ENCODE measurements at places on chromosomes 1 and 21.
A peak's percentile ranks its signal among the peaks of the same experiment; 100 is the strongest.

DNA sequence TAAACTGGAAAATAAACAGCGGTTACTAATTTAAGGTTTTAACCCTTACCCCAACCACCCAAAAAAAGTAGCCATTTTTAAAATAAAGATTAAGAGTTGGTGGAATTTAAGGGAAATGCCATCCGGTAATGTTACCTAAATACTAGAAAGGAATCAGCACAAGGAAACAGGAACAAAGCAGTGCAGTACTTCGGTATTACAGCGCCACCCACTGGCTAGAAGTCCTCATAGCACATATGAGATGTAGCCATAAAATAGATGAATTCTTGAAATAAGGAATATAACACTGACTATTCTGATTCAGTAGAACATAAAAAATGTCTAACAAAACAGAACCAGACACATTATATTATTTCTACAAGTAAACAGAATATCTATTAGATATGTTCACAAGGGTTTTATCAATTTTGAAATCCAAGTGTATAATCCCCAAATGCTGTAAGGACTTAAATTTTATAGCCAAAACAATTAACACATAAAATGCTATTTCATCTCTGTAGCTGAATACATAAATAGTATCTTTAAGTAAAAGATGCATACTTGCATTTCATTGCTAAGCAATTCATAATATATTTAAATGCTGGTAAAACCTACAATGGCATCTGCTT, 58.8 kb downstream of the FRRS1 start:
- peak; percentile 70 for DNase-seq

DNA sequence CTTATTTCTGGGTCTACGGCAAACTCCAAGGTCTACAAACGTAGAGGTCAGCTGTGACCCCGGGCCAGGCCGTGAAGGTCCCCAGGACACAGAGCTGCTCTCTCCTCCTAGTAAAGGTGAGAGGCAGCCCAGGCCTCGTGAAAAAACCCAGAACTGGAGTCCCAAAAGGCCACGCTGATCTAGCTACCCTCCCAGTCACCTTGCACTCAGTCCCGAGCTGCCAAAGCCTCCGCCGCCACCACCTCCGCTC, 125 bp downstream of the ATP5PF start:
- no peak for DNase-seq

- no peak for DNase-seq
These were observed 12.7 kb downstream of the TRPM2 start for GRCh38 chr21:44365967-44366585.

GRCh38 chr21:35724156-35724555, 336.2 kb downstream of the SETD4 start:
- no peak for DNase-seq

DNA sequence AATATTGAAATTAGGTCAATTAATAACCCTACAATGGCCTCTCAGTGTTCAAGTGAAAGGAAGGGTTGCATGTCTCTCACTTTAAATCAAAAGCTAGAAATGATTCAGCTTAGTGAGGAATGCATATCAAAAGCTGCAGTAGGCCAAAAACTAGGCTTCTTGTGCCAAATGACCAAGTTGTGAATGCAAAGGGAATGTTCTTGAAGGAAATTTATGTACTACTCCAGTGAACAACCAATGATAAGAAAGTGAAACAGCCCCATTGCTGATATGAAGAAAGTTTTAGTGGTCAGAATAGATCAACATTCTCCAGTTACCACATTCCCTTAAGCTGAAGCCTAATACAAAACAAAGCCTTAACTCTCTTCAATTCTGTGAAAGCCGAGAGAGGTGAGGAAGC, 10.0 kb downstream of the MAEL start:
- DNase-seq: no peak

DNA sequence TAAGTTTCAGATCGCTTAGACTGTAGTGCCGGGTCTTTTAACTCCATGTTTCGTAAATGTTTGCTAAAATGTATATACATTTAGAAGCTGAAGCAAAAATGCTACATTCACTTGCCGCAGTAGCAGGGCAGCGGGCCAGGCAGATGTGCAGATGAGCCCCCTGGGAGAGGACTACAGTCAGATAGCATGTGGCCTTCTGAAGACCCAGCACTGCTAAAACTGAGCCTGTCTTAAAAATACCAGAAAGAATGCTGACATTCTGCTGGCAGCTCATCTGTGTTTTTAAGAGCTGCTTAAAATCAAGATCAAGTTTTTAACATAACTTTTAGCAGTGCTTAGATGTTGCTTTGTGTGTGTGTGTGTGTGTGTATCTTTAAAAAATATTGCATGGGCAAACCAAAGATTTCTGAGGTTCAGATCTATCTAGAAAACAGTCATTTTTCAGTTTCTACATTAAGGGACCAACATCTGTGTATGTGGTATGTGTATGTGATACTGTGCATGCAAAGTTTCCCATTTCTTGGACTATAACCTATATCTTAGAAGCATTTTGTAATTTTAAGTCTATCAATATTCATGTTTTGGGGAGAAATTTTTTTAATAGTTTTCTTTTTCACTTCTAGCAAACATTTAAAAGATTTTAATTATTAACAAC, 31.7 kb downstream of the CHRM3 start:
- DNase-seq: no peak

DNA sequence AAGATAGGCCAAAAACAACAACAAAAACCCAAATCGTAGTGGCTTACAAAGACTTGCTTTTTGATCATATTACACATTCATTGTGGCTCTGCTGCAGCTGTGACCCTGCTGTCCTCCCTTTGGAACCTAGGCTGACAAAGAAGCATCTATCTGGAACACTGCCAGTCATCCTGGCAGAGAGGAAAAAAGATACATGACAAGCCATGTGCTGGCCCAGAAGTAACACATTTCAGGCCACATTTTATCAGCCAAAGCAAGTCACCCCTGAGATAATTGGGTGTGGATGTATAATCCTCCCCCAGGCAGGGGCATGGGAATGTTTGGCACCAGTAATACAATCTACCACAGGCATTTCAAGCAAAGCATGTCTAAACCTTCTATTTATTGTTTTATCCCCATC, 37.2 kb upstream of the AGO1 start:
- no peak for DNase-seq

DNA sequence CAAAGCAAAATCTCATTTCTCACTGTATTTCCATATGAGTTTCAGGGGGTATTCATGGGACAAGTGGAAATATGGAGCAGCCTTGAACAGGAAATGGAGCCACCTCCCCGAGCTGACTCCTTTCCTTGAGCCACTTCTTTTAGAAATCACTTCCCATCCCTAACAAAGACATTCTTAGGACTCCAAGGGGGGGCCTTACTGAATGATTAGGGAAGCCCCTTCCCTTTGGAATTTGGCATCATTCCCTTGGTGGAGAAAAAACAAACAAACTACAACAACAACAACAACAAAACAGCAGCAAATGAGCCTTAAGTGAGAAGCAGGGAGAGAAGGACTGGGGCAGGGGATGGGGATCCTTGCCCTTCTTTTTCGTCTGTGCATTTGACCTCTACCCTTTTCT, 278.3 kb downstream of the ZNF648 start:
- no peak for DNase-seq

GRCh38 chr21:24147674-24148073, 1459.6 kb downstream of the MRPL39 start:
- no peak for DNase-seq

- DNase-seq: no peak
These were observed 57.6 kb downstream of the ABCA4 start for GRCh38 chr1:94063379-94063778.

DNA sequence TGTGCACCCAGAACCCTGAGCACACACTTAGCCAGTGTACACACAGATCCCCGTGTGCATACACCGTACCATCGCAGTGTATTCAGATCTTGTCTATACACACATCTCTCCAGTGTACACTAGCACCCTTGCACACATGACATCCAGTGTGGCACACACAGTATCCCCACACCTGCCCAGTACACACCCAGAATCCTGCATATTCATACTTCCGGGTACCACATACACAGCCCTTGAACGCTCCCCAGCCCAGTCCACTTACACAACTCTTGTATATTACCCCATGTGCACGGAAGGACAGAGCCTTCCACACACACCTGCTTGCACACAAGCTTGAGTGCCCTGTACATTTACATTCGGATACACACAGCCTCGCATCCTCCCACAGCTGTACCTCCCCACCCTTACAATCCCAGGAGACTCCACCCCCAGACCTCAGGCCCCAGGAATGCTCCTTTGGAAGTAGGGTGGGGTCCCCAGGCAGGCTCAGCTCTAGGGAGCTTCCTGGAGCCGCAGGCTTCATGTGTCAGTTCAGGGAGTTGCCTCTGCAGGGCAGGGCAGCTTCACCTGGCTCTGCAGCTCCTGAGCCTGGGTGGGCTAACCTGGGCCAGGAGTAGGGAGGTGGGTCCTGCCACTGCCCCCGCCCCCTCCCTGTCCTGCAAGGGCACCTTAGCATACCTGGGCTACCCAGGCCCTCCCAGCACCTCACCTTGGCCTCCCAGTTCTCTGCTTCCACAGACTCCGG, 46.2 kb downstream of the AHDC1 start:
- DNase-seq: no peak

GRCh38 chr1:183149273-183149672, 36.8 kb upstream of the LAMC2 start:
- no peak for DNase-seq

DNA sequence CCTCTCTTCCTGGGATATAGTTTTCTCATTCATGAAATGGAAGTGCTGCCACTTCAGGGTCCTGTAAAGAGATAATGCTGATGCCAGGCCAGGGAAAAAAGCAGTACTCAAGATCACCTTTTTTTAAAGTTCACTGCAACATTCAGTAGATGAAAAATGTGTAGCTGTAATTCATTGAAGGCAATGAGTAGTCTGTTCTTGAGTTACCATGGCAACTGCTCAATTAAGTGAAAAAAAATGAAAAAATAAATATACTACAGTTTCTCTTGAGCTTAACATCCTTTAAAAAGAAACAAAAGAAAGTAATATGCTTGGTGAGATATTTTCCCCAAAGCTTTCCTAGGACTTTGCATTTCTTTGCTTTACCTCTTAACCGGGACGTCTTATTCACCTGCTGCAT, 183.3 kb downstream of the AK5 start:
- DNase-seq: no peak

DNA sequence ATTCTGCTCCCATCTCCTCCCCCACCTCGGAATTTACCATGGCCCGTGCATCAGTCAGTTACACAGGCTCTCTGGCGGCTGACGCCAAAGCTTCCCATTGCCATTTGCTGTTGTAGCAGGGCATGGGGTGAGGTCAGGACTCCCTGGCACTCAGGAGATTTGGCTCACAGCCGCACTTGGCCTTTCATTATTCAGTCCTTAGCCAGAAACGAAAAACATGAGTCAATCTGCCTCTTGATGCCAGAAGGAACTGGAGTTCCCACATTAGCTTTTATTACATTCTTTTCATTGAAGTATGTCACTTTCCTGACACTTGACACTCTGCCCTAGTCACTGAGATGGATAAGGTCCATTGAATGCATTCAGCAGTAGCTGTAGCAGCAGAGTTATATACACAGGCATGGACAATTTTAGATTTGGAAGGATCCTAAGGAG, 260.6 kb downstream of the CACNA1E start:
- DNase-seq: no peak

- DNase-seq: no peak
These were observed 115.4 kb downstream of the SMYD2 start for GRCh38 chr1:214396330-214396729.

DNA sequence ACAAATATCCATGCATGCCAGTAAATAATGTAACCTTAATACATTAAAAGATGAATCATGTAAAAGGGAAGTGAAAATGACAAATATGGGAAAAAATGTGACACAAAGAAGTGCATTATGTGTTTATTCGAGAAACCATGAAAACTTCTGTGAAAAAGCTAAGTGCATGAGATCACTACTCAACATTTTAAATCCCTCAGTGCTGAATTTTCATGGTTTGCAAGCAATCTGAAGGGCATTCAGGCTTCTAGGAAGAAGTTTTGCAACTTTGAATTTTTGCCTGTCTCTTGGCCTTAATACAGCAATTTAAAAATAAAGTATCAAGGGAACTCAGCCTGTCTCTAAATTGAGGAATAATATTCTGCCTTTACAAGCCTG, 78.2 kb downstream of the MAP3K7CL start:
- no peak for DNase-seq

GRCh38 chr1:174134003-174134659, 25.2 kb upstream of the RABGAP1L start:
- no peak for DNase-seq

DNA sequence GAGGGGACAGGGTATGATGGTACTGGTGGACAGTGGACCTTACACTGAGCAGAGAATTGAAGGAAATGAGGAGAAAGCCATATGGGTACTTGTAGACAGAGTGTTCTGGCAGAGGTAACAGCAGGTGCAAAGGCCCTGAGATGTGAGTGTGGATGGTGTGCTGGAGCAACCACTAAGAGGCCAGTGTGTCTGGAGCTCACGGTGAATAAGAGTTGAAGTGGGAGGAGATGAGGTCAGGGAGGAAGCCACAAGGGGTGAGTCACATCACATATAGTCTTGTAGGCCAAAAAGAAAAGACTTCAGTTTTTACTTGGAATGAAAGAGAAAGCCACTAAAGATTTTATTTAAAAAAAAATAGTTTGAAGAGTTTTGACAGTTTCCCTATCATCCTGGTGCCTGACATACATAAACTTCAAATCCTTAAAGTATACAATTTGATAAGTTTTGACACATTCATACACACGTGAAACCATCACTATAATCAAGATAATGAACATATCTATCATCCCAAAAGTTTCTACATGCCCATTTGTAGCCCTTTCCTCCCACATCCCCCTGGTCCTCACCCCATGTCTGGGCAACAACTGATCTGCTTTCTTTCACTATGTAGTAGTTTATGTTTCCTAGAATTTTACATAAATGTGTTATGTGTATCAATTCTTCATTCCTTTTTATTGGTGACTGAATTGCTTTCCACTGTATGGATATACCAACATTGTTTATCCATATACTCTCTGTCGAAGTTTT, 148.4 kb downstream of the GPATCH2 start:
- DNase-seq: peak; percentile 89

- no peak for DNase-seq
These were observed 103.2 kb upstream of the SLC44A3 start for GRCh38 chr1:94716965-94717364.

- no peak for DNase-seq
These were observed 148.4 kb downstream of the COP1 start for GRCh38 chr1:176058686-176059085.

- no peak for DNase-seq
These were observed 151.9 kb upstream of the CTTNBP2NL start for GRCh38 chr1:112244131-112244530.

DNA sequence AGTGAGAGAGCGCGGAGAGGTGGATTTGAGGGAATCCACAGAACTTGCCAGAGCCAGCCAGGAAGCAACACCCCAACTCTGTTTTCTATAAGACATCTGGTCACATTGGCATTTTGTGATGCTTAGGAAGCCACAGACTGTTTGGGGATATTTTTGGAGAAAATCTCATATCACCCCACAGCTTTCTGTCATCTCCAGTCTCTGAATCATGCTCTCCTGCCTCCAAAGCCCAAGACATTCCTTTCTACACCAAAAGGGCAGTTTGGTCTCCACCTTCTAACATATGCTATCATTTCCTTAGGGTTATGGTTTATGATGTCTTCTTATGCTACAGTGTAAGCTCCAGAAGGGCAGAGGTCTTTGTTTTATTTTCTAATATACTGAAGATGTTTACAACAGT, 14.4 kb upstream of the BCL10 start:
- no peak for DNase-seq

- DNase-seq: no peak
These were observed 211.8 kb downstream of the TOMM20 start for GRCh38 chr1:234916840-234917239.
